ENCODE measurements at places on chromosomes 3 and 15.

GRCh38 chr3:196051282-196052076 lies 30.4 kb downstream of the TFRC start:
- no peak for DNase-seq

- DNase-seq: no peak
These were observed 113.3 kb downstream of the KLHL25 start for GRCh38 chr15:85681386-85681785.

- no peak for DNase-seq
These were observed 139.1 kb upstream of the ZPLD1 start for GRCh38 chr3:102295756-102296155.

GRCh38 chr15:63939531-63940130 lies 105.9 kb upstream of the HERC1 start:
- DNase-seq: no peak

DNA sequence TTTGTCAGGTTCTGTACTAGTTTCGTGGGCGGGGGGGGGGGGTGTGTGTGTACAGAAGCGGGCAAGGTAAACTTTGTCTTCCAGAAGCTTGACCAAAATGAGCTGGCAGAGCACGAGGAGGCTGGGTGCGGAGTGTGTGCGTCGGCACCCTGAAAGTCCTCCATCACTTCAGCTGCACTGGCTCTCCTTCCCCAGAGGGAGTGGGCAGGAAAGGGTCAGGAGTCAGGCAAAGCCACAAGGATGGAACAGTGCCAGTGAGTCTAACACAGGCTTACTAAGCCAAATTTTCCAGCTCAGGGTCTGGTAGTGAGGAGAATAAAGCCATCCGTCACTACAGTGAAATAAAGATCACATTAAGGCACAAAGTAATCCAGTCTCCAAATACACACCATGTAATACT lies 11.9 kb upstream of the SH3GL3 start:
- no peak for DNase-seq

GRCh38 chr3:154933581-154933980 lies 146.5 kb upstream of the MME start:
- DNase-seq: no peak

DNA sequence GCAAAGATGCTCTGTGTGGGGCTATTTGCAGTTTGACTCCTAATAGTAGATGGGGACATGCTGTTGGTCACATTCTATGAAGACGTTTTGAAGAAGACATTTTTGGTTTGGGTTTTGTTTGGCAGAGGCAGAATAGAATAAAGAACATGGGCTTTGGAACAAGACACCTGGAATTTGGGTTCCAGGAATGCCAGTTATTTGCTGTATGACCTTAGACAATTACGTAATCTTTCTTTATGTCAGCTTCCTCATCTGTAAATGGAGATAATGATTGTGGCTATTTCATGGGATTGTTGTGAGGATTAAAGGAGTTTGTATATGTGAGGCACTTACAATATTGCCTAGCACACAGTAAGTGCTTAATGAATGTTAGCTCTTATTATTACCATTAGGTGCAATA lies 91.6 kb downstream of the MESD start:
- no peak for DNase-seq

Data from Right ventricle myocardium inferior (tissue), 1 donor.